ENCODE measurements at places on chromosomes 3 and 15. TPM values are rescaled to one million over a fixed set of nuclear protein-coding genes. Genes with fewer than 3 reads are reported as not detected.

RLBP1 gene
- total RNA-seq, result not detected

CCDC33 gene
- 2.8 TPM for total RNA-seq

BNC1 gene
- not detected for total RNA-seq

SHC4 gene
- 0.93 TPM for total RNA-seq

SLC9C1 gene
- not detected for total RNA-seq

CTXN2 gene
- total RNA-seq, result not detected

SEMA3F gene
- total RNA-seq, result 0.33 TPM

PTH1R gene
- total RNA-seq, result not detected

SST gene
- total RNA-seq, result not detected

CELSR3 gene
- total RNA-seq, result 3.1 TPM

LMLN gene
- 6.1 TPM for total RNA-seq

APOD gene
- total RNA-seq, result 0.12 TPM

DNA sequence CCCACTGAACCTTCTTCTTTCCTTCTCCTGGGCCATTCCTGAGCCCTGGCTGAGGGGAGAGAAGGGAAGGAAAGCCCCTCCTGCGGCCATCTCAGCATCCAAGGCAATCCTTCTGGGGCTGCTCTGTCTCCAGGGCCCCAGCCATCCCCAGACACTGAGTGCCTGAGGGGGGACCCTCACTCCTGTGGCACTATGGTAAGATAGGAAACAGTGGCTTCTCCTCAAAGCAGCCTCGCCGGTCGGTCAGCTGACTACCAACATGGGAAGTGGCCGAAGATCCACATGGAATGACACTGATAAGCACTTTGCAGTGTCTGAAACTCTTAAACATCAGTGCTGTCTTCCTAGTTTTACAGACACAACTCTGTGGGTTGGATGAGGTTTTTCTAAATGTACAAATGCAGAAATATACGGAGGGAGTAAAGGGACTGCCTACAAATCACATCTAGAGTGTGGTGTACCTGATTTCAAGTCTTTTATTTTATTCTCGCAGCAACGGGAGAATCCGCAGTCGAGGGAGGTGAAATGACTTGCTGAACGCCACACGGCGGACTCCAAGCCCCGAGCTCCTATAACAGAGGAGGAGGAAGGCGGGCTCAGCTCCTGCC is 973 bp upstream of the ITPKA start:
- no peak for DNase-seq

DNA sequence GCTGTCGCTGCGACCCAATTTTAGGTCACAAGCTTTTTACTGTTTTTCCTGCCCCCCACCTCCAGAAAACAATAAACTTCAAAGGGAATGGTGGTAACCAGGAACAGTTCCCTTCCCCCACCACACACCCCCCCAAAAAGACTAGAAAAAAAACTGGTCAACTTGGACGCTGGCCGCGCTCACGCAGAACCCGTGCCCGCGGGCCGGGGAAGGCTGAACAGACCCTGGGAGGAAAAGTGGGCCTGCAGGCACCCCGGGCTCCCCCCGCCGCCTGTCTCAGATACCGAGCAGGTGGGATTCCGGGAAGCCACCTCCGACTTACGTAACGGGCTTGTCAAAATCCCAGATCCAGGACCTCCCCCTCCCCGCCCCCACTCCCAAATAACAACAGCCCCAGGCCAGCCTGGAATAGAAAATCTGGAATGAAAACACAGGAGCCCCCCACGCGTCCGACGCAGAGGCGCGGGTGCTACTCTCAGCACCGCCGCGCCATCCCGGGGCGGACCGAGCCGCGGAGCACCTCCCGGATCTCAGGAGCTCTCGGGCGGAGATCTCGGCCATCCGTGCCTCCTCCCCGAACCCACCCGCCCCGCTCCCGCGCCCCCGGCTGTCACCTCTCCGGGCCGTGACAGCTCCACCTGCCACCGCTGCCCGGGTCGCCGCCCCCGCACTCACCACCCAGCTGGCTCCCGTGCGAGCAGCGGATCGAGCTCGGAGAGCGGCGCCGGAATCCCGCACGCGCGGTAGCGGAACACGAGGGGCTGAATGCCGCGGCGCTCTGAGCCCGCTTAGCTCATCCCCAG is 557 bp downstream of the DENND4A start:
- peak; percentile 21 for DNase-seq

- DNase-seq, result no peak
These were observed 68.7 kb upstream of the LIMD1 start for GRCh38 chr3:45525920-45526203.

DNA sequence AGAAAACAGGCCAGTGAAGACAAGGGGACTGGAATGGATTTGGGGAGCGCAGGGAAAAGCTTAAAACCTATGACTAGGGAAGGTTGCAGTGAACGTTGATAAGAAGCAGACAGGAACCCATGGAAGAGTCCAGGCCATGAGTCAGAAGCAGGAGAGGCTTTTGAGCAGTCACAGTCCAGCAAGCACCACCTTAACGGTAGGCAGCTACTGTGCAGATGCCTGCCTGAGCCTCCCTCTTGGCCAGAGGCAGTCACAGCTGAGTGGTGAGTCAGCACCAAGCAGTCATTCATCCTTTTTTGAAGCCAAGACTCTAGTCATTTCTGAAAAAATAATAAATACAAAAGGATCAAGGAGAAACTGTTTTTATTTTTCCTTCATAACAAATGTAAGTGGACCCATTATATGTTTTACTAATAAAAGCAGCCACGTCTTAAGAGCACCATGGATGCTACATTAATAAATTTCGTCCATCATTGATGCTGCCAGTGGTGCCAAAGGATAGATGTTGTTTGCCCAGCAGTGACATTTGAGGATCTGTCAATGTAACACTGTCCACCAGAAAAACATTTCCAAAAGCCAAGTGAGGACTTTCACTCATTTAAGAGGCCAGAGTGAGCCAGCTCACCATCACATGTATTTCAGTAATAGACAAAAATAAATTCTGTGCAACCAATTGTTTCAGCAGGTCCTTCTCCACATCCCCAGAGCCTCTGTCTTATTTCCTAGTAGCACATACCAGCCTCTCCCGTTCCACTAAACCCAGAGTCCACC is 42.1 kb upstream of the ACTC1 start:
- peak; percentile 71 for DNase-seq

- DNase-seq, result no peak
These were observed 79.0 kb upstream of the VGLL3 start for GRCh38 chr3:87069971-87070370.

DNA sequence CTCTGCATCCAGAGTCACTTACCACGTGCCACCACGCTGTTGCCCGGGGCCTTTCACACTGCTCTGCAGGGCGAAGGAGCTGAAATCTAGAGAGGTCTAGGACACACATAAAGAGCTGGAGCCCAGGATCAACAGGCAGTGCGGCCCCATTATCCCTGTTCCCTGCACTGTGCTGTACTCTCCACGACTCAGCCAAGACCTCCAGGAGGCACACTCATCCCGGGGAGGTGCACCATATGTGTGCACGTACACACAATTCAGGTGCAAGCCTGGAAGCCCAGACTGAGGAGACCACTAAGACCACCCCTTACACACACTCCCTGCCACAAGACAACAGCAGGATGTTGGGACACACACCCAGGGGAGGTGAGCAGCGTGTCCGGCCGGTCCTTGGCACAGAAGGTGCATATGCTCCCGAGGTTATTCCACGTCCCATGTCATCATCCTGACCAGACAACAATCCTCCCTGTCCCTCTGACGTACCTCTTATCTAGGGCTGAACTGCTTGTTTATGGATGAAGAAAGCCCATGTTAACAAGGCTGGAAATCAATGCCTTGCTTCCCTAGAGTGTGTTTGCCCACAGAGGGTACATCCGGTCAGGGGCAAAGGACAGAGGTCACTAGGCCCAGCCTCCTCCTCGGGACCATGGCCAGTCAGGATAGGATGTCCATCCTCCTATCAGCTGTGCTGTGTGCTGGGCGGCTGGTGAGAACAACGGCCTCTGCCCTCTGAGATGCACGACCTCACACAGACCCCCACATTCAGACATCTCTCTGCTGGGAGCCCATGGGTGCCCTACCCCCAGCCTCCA is 16.1 kb downstream of the KLF15 start:
- no peak for DNase-seq

- DNase-seq, result no peak
These were observed 38.6 kb downstream of the TRPM1 start for GRCh38 chr15:31062911-31063310.

DNA sequence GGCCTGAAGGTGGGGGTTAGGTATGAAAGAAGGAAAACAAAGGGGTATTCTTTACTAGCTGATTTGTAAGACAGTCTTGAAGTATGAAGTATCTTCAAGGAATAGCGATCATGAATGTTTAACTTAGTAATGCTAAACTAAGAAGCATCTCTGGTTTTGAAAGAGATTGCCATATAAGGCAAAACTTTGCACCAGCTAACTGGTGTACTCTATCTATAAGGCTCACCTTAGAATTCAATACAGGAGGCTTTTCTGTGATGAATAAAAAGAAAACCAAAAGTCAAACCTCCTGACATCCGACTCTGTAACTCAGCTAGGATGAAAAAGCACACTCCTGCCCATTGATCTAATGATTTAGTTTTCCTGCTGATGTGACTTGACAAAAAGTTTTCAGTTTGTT is 54.7 kb downstream of the FOXP1 start:
- no peak for DNase-seq

DNA sequence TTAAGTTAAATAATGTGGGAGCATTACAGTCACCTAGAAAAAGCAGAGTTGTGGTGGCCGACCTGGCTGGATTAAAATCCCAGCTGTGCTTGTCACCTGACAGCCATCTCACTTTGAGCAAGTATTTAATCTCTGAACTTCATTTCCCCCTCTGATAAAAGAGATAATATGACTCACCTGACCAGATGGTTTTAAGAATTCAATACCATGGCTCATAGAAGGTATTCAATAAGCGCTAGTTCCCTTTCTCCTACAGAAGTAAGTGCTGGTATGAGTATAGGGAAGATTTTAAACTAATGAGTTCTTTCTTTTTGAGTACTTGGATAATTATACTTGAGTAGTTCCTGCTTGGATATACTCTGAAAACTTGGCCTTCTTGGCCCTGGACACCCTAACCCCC is 325.5 kb downstream of the IL5RA start:
- no peak for DNase-seq

GRCh38 chr15:40333922-40334492 is 6.7 kb downstream of the CCDC9B start:
- DNase-seq, result peak; percentile 44

DNA sequence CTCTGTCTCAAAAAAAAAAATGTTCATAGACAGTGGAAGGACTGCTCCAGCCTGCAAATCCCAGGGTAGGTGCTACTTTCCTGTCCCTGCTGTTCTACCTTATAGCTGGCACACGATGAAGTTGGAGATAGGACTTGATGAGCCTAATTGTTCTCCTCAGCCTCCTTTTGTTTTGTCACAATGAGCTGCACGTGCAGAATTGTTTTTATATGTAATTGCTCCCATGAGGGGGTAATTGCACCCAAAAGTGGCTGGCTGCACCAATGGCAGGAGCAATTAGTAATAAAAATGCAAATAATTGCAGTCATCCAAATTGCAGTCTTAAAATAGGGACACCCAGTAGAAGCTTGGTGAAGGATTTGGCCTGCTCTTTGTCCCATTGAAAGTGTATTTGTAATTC is 63.0 kb upstream of the PFN2 start:
- no peak for DNase-seq

GRCh38 chr3:189172668-189173419 is 1.1 kb downstream of the TPRG1 start:
- DNase-seq, result no peak

- no peak for DNase-seq
These were observed 17.7 kb upstream of the SLC6A1 start for GRCh38 chr3:10974746-10975375.

GRCh38 chr3:106093616-106094015 is 224.8 kb upstream of the CBLB start:
- peak; percentile 72 for DNase-seq

DNA sequence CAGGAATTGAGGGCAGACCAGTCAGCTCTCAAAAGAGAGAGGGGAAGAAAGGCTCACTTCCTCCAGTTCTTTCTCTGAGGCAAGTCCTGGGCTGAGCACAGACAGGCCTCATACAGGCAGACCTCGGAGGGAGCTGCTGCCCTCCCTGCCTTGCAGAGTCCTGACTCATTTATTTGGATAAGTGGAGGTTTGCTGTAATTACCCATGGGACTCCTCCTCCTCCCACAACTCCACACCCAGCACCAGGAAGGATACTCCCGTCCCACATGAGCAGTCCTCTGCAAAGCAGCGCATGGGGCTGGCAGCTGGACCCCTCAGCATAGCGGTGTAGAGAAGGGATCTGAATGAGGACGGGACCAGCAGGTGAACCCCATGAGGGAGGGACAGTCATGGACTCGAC is 13.4 kb upstream of the SCN10A start:
- peak; percentile 77 for DNase-seq

DNA sequence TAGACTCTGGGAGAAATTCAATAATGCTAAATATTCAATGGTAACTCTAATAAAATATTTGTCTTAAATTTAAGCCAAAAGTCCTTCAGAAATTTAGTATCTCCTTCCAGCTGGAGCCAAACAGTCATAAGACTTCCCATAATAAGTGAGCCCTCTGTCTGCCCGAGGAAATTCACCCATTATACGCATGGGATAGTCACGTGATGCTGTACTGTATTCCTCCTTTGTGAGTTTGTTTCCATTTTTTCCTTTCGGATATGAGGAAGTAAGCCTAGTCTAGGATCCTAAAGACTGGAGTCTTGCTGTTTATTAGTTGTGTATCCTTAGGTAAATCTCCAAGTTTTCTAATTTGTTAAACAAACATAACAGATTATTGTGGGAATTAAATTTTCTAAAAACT is 110.4 kb upstream of the PLAAT1 start:
- no peak for DNase-seq

- no peak for DNase-seq
These were observed 53.5 kb downstream of the MAGEF1 start for GRCh38 chr3:184658223-184658928.

DNA sequence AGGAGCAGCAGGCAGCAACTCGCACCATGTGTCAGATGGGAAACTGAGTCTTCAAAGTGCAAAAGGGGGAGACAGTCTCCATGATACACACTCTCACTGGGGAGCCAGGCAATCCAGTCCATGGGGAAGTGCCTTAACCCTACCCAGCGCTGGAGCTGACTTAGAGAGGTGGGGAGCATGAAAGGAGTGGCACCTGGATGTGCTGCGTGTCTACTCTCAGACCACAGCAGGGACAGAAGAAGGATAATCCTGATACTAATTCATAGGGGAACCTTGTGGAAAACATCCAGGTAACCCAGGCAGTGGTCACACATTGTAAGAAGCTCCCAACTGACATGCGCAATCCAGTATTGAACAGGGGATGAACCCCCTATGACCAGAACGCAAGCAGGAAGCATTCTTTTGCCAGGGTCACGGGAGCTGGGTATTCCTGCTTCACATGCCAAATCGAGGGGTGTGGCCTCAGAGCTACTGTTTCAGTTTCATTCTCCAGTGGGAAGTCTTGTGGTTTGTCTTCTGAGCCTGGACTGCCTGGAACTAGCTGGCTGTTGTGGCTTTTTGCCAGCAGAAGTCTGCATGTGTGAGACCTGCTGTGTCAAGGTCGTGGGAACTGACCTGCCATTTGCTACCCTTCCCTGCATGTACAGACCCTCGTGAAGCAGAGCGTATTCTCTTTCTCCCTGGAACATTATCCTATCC is 367.6 kb upstream of the NDN start:
- no peak for DNase-seq
